ENCODE measurements at places on chromosomes 6 and 20. TPM values are rescaled to one million over a fixed set of nuclear protein-coding genes. Genes with fewer than 3 reads are reported as not detected.

GGTLC1 gene
- not detected for polyA plus RNA-seq

DNA sequence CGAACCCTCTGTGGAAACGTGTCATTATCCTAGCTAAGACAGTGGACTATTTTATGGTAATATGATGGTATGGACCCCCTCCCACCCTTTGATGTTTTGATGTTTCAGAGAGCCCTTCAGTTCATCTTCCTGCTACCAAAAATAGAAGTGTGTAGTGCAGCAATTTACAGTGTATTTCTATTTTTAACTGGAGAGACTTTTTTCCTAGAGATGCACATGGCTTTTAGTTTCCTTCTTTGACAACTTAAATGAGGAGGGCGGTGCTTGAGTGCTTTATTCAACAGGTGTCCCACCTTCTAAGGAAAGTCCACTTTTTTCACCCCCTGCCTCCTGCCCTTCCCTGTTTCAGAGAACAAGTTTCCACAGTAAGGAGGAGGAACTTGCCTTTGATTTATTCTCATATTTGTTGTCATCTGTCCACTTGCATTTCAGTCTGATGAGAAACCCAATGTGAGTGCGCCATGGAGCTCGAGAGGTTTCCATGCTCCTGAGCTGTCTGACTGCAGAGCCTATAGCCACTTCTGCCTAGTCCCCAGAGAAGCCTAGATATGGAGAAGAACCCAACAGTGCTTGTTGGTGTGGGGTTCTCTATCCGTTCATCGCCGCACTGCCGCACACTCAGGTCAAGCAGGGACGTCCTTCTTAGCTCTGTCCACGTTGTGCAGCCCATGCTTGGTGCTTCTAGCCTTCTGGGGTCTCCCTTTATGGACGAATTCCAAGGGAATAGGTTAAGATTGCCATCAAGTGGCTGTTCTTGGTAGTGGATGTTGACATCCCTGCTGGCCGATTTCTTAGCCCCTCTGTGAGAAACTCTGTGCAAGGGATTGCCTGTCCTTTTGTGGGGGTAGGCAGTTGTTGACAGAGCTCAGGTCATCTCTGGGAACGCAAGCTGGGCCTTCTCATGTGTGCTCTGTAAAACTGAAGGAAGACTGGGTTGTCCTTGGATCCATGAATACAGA is 144.2 kb downstream of the JARID2 start:
- peaks cover under 1% of the 10 kb centered on the region for H3K36me3 ChIP-seq
- peak overlapping the region; percentile 74 for H3K27ac ChIP-seq
- H3K4me3 ChIP-seq: peak overlapping the region; percentile 32

- no peak overlapping the region for H3K27ac ChIP-seq
- no peak overlapping the region for H3K4me3 ChIP-seq
- no peak for DNase-seq
- H3K36me3 ChIP-seq: no peaks in the 10 kb centered on the region
- H3K27me3 ChIP-seq: no peaks in the 10 kb centered on the region
Measured at GRCh38 chr6:37983720-37984501, 164.4 kb downstream of the ZFAND3 start.

- H3K36me3 ChIP-seq: no peaks in the 10 kb centered on the region
- H3K4me3 ChIP-seq: peak overlapping the region; percentile 85
- H3K27me3 ChIP-seq: no peaks in the 10 kb centered on the region
- peaks cover 43% of the 10 kb centered on the region for H3K4me1 ChIP-seq
- DNase-seq: no peak
Measured at GRCh38 chr6:87152526-87152955, 2.8 kb upstream of the ZNF292 start.

DNA sequence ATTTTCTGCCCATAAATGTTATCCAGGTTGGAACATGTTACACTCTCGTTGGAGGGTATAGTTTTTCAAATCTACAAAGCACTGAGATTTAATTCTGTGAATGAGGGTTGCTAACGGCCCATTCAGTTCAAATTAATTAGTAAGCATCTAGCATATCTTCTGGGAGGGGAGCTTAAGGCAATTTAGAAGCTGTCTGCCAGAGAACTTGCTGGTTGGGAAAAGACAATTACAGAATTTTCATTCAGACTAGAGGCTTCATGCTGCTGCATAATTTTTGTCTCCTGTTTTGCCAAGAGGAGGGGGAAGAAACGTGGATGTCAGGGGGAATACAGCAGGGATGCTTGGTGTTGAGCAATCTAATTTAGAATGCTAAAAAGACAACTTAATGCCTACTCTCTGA is 268.3 kb upstream of the FAM83B start:
- no peaks in the 10 kb centered on the region for H3K36me3 ChIP-seq
- H3K4me3 ChIP-seq: no peak overlapping the region
- H3K27ac ChIP-seq: no peak overlapping the region

DNA sequence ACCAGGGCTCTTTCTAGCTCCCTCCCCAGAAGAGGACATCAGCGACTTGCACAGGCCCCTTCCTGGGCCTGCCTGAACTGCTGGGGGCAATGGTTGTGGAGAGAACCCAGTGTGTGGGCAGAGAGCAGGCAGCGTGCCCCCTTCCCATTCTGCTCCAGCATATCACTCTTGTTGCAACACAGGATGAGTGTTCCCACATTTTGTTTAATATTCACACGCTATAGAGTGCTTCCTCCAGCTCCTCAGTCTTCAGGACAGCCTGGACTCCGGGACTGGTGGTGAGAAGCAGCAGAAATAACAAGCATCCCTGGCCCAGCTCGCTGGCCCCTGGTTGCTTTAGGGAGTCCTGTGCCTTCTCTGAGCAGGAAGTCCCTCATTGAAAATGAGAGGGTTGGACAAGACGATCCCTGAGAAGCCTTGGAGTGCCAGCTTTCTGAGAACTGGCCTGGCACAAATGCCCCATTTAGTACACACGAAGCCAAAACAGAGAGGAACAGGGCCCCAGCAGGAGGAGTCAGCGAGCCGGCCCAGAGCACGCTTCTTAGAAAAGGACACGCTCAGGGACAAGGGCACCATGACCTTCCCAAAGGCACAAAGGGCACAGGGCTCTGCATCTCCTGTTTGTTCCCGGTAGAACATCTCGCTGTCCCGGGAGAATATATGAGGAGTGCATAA is 84.2 kb upstream of the FOXC1 start:
- H3K36me3 ChIP-seq: no peaks in the 10 kb centered on the region
- no peak overlapping the region for H3K4me3 ChIP-seq
- DNase-seq: no peak
- H3K27ac ChIP-seq: no peak overlapping the region
- H3K4me1 ChIP-seq: peaks cover 27% of the 10 kb centered on the region

DNA sequence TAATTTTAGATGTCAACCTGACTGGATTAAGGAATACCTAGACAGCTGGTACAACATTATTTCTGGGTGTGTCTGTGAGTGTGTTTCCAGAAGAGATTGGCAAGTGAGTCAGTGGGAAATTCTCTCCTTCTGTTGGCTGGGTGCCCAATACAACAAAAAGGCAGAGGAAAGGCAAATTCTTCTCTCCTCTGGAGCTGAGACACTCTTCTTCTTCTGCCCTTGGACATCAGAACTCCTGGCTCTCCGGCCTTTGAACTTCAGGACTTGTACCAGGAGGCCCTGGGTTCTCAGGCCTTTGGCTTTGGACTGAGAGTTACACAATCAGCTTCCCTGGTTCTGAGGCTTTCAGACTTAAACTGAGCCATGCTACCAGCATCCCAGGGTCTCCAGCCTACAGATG is 7.8 kb upstream of the BTN3A1 start:
- H3K27me3 ChIP-seq: no peaks in the 10 kb centered on the region
- peaks cover 4% of the 10 kb centered on the region for H3K36me3 ChIP-seq
- no peak overlapping the region for H3K27ac ChIP-seq
- peaks cover 5% of the 10 kb centered on the region for H3K4me1 ChIP-seq
- no peak overlapping the region for H3K4me3 ChIP-seq

Measured in naive thymus-derived CD8-positive, alpha-beta T cell (primary cell).